Kidney (tissue), 22 donors: ENCODE measurements at places on chromosomes 1 and 21. TPM values are rescaled to one million over a fixed set of nuclear protein-coding genes. Genes with fewer than 3 reads are reported as not detected.

Gene C2CD4D
- 0.57 TPM for total RNA-seq

GRCh38 chr1:88922214-88922613 is 30.8 kb upstream of the GTF2B start:
- DNase-seq = no peak
- H3K4me1 ChIP-seq = no peaks in the 10 kb centered on the region
- peaks cover 21% of the 10 kb centered on the region for H3K36me3 ChIP-seq
- H3K4me3 ChIP-seq = no peak overlapping the region

DNA sequence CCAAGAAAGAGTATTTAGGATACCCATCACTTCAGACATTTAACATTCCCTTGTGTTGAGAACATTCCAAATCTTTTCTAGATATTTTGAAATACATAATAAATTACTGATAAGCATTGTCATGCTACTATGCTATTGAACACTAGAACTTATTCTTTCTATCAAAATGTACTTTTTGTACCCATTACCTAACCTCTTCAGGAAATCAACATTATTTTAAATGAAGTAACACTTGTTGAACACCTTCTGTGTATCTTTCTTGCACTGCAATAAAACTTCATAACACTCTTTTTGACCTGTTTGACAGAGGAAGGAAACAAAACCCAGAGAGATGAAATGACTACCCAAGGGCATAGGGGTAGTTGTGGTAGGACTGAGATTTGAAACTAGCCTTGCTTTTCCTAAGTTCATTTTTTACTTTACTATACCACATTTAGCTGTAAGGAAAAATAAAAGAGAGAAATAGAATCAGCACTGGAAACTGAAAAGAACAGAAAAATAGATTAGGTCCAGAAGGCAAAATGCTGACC is 99.4 kb downstream of the UCHL5 start:
- H3K27me3 ChIP-seq = no peaks in the 10 kb centered on the region
- H3K4me3 ChIP-seq = no peak overlapping the region
- H3K27ac ChIP-seq = no peak overlapping the region

Gene WLS
- total RNA-seq = 147 TPM

- no peak for DNase-seq
- H3K36me3 ChIP-seq = no peaks in the 10 kb centered on the region
- H3K27ac ChIP-seq = no peak overlapping the region
- no peak overlapping the region for H3K4me3 ChIP-seq
- no peaks in the 10 kb centered on the region for H3K4me1 ChIP-seq
- no peaks in the 10 kb centered on the region for H3K27me3 ChIP-seq
Measured at GRCh38 chr21:34008618-34009017, 64.8 kb upstream of the MRPS6 start.

- DNase-seq = no peak
- peaks cover 42% of the 10 kb centered on the region for H3K36me3 ChIP-seq
- H3K4me3 ChIP-seq = no peak overlapping the region
- H3K27me3 ChIP-seq = no peaks in the 10 kb centered on the region
- peak overlapping the region; percentile 29 for H3K27ac ChIP-seq
- H3K4me1 ChIP-seq = peaks cover 10% of the 10 kb centered on the region
Measured at GRCh38 chr1:36350659-36351226, 27.3 kb upstream of the EVA1B start.

DNA sequence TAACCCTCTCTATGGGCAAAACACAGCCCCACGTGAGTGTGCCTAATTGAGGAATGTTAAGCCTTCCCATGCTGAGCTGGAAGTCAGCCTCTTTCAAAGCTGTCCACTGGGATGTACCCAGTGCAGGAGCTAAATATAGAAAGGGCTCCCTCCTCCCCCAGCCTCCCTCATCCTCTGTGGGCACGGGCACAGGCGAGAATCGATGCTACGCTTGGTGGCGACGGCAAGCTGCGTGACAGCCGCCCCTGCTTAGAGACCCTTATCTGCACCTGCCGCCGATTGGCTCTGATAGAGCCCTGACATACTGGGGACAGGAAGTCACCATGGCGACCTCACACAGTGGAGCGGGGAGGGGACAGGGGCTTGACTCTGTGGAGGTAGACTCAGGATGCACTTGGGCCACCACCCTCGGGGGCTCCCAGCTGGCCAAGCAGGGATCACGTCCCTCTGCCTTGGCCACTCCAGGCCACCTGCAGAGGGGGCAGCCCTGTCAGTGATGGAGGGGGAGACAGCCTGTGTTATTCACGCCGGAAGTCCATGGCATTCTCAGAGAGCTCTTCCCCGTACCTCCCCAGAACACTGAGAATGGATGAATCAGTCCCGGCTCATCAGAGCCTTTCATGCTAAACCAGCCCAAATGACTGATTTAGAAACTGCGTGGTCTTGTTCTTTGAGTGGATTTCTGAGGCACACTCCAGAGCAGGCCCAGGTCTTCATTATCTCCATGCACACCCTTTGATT is 84.8 kb downstream of the KCND3 start:
- no peaks in the 10 kb centered on the region for H3K36me3 ChIP-seq
- H3K4me1 ChIP-seq = no peaks in the 10 kb centered on the region
- H3K27me3 ChIP-seq = no peaks in the 10 kb centered on the region

DNA sequence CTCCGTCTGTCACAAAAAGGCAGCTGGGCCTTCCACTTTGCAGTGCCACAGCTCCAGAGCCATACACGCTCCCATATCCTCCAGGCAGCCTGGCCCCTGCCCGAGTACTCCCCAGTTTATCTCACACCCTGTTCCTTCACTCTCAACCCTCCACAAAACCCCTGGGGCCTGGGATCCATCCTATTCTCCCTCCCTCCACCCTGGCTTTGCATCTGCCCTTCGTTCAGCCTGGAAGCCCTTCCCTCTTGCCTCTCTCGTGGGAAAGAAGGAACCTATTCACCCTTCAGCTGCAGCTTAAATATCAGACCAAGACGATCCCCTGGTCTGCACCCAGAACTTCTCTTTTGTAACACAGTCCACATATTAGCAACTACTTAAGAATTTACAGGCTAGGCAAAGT is 56.7 kb downstream of the CAMK2N1 start:
- no peak overlapping the region for H3K27ac ChIP-seq
- H3K4me1 ChIP-seq = no peaks in the 10 kb centered on the region
- no peaks in the 10 kb centered on the region for H3K36me3 ChIP-seq
- H3K27me3 ChIP-seq = no peaks in the 10 kb centered on the region
- no peak for DNase-seq
- H3K4me3 ChIP-seq = no peak overlapping the region

DNA sequence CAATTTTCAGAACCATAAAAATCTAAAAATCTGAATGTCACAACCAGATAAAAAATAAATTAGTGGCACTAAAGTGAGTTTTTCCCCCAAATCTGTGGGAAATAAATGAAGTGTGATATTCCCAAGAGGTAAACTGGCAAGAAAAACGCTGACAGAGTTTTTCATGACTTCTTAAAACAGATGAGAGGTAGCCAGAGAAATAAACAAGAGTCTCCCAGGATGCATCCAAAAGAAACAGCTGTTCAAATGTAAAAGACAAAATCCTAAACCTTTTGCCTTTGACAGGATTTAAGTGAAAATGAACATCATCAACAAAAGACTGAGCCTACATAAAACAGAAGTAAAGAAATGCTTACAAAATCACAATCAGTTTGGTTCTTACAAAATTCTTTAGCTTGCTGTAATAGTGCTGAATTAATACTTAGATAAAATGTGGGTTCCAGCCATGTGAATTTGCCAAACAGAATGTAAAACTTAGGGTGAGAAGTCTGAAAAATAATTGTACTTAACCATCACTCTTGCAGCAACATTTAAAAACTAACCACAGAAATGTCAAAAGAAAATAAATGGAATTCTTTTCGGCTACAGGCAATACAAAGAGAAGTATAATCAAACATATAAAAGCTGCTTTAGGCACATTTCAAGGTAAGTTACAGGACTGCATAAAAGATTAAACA is 133.6 kb downstream of the EIF4G3 start:
- no peaks in the 10 kb centered on the region for H3K4me1 ChIP-seq
- no peak overlapping the region for H3K4me3 ChIP-seq
- H3K36me3 ChIP-seq = no peaks in the 10 kb centered on the region
- H3K27ac ChIP-seq = no peak overlapping the region
- H3K27me3 ChIP-seq = no peaks in the 10 kb centered on the region

- no peak overlapping the region for H3K4me3 ChIP-seq
- no peaks in the 10 kb centered on the region for H3K4me1 ChIP-seq
- H3K27me3 ChIP-seq = no peaks in the 10 kb centered on the region
- H3K27ac ChIP-seq = no peak overlapping the region
Measured at GRCh38 chr1:14988636-14989035, 164.9 kb upstream of the TMEM51 start.

GRCh38 chr1:51693419-51694155 is 76.7 kb downstream of the OSBPL9 start:
- no peak overlapping the region for H3K27ac ChIP-seq
- no peak overlapping the region for H3K4me3 ChIP-seq
- DNase-seq = no peak
- peaks cover 5% of the 10 kb centered on the region for H3K4me1 ChIP-seq
- H3K27me3 ChIP-seq = no peaks in the 10 kb centered on the region

DNA sequence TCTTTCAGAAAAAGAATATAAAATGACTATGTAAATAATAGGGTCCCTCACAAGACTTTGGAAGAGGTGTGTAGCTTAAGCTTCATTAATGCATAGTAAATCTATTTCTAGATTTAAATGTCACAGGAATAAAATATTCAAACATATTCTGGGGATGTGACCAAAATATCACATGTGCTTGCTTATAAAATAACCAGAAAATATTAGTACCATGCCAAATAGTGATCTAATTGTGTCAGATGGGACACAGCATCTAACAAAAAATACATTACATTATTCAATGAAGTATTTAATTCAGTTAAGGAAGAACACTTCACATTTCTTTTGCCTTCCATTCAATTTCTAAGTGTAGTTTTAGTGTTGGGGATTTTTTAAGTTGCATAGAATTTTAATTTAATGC is 179.5 kb downstream of the LRRC40 start:
- no peak overlapping the region for H3K27ac ChIP-seq
- H3K4me1 ChIP-seq = no peaks in the 10 kb centered on the region
- no peak overlapping the region for H3K4me3 ChIP-seq

DNA sequence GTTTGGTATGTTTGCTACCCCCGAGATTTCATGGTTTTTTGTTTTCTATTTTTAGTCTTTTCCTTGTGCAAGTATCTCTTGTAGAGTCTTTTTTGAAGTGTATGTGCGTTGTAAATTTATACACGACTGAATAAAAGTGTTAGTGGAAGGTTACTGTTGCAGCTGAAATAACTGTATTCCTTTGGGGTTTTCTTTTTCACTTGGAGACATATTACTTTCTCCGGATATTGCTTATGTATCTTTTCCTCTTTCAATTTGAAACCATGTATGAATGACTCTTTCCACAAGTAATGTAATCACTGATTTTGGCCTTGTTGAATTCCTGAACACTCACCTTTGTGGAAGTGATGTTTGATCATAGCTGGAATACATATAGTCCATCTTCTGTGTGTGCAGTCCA is 956 bp downstream of the URB2 start:
- no peak overlapping the region for H3K27ac ChIP-seq
- H3K4me3 ChIP-seq = peak overlapping the region; percentile 65
- no peaks in the 10 kb centered on the region for H3K27me3 ChIP-seq
- peaks cover 5% of the 10 kb centered on the region for H3K4me1 ChIP-seq
